ENCODE measurements at places on chromosomes 1 and 21.

DNA sequence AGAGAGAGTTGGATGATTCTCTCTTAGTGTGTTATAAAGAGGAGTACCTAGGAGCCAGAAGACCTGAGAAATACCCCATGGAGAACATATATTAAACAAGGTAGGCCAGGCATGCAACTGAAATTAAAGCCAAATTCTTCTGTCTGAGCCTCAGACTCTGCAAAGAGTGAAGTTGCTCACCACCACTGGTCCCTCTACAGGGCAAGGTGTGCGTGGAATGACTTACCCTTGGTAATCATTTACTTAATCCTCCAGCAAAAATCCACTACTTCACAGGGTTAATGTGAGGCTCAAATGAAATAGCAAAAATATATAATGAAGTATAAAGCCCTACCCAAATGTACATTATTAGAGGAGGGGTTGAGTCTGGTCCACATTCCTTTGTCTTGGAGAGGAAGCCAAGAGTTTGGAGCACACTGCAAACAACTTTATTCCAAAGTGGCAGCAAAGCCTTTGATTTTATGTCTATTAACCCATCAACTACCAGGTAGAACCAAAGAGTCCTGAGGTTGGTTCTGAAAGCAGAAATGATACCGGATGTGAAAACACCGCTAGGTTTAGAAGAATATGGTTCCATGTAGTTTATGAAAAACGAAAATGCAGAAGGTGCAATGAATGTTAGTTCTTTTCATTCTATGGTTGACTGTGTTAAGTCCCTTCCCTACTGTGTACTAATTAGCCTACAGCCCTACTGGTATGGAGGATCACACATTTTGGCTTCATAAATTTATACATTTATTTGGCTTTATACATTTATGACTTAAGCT is 8.5 kb downstream of the SSR2 start:
- DNase-seq, result no peak

- no peak for DNase-seq
Observed at GRCh38 chr1:47554082-47554481, 116.2 kb downstream of the FOXD2 start.

GRCh38 chr1:119715542-119715941 is 3.8 kb downstream of the PHGDH start:
- no peak for DNase-seq

DNA sequence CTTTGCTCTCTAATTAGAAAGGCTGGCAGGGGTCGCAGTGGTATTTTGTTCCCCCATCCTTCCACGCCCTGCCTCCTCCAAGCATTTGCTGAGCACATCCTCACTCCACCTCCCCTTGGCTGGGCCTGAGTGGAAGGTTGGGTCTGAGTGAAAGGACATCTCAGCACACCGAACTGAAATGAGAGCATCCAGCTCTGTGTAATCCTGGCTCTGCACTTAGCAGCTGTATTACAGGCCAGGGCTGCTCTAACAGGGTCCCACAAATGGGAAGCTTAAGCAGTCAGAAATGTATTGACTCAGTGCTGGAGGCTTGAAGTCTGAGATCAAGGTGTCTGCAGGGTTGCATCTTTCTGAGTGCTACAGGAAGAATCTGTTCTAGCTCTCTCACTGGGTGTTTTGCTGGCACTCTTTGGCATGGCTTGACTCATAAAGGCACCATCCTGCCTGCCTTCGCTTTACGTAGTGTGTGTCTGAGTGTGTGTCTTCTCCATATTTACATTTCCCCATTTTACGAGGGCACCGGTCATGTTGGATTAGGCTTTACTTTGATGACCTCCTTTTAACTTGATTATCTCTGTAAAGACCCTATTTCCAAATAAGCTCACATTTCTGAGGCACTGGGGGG is 48.5 kb upstream of the IGSF21 start:
- no peak for DNase-seq

DNA sequence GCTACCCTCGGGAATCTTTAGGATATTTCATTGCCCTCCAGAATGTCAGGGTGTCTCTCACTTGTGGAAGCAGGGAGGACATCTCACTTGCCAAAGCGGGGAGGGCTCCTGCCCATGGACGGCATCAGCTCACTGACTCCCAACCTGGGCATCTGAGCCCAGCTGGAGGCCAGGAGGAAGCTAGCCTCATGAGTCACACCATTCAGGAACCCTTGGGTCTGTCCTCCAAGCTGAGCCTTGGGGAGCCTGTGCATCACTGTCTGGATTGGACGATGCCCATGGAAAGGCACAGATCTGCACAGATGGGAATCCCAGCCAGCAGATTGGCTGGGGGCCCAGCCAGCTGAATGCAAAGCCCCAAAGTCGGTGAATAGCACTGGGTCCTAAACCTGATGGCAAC is 25.2 kb downstream of the WNT3A start:
- no peak for DNase-seq

DNA sequence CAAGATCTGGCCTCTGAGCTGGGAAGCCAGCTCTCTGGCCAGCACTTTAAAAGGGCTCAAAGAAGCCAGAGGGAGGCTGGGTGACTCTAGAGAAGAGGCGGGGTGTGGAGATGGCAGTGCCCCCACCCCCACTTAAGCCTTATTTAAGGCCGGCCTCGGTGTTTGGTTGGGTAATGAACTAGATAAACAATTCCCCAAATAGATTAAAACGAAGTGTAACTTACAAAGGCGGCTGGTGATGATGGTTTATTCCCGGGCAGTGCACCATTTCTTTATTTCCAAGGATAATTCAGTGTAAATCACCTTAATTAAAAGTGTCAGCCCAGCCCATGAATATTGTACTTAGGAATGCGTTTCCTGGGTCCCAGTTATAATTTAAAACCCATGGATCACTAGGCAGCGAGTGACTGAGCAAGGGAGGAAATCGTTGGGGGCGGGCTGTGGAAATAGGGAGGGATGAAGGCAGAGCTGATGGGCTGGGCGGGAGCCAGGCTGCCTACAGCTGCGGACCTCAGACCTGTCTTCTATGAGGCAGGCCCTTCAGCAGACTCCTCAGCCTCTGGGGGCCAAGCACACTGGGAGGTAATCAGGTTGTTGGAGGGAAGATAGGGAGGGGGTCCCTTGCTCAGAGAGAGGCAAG is 54.9 kb downstream of the TMEM53 start:
- no peak for DNase-seq

DNA sequence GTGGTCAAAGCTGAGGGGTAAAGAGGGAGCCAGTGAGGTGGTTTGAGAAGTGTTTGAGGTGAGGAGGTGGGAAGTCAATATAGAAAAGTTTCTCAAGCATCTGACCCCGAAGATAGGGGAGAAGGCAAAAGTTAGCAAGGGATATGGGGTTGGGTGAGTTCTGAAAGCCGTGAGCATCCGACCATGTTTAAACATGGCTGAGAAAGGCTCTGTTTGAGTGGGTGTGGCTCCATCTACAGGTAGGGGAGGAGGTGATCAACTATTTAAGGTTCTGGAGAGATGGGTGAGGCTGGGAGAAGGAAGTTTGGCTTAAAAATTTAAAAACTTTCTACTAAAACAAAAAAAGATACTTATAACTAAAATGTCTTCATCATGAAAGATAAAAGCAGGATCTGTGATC is 273.8 kb downstream of the KCNJ6 start:
- peak; percentile 22 for DNase-seq

- DNase-seq, result peak; percentile 93
Observed at GRCh38 chr1:205504311-205505075, at the start of gene CDK18. TSS of gene CDK18 (plus strand) at chr1:205504669. CDS start at chr1:205523168, 18,499 bp downstream.

DNA sequence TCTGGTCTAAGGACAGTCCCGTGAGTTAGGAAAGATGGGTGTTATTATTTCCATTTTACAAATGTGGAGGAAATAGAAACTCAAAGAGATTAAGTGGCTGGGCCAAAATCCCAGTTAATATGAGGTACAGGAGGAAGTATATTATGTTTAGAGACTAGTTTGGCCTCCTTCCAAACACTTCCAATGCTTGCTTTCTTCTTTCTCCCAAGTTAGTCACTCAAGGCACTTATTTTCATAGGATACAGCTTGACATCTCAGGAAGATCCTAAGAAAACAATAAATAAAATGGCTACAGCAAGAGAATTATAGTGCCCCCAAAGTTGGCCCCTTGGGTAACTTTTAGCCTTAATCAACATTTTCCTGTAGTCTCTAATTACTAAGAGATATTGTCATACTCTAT is 47.5 kb upstream of the IPO9 start:
- DNase-seq, result no peak

- DNase-seq, result no peak
Observed at GRCh38 chr1:181106022-181106312, 17.5 kb downstream of the IER5 start.

- no peak for DNase-seq
Observed at GRCh38 chr1:27306892-27307761, 14.8 kb upstream of the TMEM222 start.

Measured in small intestine (tissue), 16 donors.